ENCODE measurements at places on chromosomes 2 and 18. TPM values are rescaled to one million over a fixed set of nuclear protein-coding genes. Genes with fewer than 3 reads are reported as not detected.

DNA sequence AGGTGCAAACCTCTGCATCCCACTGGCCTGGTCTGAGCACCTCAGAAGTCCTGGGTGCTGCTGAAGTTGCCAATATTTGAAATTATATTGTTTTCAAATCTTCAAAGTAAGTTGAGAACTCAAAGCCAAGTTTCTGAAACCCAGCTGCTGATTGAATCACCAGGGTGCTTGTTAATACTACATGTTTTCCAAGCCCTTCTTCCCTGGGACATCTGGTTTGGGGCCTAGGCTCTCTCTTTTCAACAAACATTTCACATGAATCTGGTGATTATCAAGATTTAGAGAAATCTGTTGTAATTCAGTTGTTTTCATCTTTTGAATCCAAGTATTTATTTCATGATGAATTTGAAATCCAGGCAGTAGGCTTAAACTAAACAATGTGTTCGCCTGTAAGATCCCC, 24.4 kb downstream of the MLPH start:
- no peak for DNase-seq

GRCh38 chr2:169208026-169208425, 138.7 kb downstream of the DHRS9 start:
- no peak for DNase-seq

DNA sequence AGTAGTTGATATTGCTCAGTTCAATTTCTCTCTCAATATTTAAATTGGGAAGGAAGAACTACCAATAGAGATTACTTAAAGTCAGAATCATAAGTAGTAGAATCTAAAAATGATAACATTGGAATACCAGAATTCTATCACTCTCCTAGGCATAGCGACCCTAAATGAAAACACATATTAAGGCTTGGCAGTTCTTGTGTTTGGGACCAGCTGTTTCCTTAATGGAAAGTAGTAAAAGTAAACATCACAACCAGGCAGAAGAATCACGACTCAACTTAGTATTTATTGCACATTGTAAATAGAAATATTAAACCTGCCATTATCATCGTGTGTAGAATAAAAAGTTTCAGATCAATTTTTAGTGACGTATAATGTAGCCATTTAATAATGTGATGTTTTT, 117.5 kb downstream of the SPHKAP start:
- DNase-seq, result no peak

Gene XDH
- 0.17 TPM for total RNA-seq

Gene SP9
- total RNA-seq, result not detected

- DNase-seq, result no peak
Observed at GRCh38 chr2:62014102-62014501, 108.6 kb downstream of the COMMD1 start.

GRCh38 chr2:86295066-86295465, 42.4 kb downstream of the REEP1 start:
- no peak for DNase-seq

- no peak for DNase-seq
Observed at GRCh38 chr2:45028276-45028675, 19.0 kb upstream of the SIX2 start.

Gene UGT1A3
- total RNA-seq, result not detected

- peak; percentile 24 for DNase-seq
Observed at GRCh38 chr2:102258386-102259074, 52.8 kb upstream of the IL1RL1 start.

DNA sequence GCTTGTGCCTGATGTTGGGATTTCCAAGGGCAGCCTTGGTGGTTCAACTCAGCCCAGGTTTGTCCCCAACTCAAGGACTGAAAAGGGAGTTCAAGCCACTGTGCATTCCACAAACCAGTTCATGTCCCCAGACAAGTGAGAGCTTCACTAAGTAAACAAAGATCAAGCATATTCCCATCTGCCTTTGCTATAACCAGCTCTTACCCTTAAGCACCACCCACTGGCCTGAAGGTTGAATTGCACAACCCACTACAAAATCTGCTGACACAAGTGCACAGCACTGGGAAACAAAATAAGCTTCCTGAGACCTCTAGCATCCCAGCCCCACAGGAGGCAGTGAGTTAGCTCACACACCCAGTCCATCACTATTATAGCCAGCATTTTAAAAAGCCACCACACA, 516.7 kb downstream of the NR4A2 start:
- DNase-seq, result no peak

GRCh38 chr2:231113489-231113888, 11.4 kb downstream of the HTR2B start:
- DNase-seq, result no peak

GRCh38 chr2:189285349-189285748, 105.8 kb upstream of the COL5A2 start:
- no peak for DNase-seq

DNA sequence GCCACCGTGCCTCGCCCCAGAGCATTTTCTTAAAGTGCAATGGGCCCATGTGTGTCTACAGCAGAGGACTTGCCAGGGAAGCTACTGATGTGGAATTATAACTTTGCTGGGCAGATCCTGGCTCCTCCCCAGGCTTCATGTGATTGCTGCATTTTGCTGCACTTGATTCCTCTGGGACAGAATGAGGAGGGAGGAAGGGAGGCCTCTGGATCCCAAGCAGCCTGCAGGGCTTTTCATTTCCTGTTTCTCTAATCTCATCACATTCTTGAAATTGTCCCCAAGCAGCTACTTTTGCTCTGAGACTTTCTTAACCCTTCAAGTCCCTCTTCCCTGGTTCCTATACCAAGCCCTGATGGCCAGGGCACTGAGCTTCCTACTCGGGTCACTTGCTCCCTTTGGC, 134.4 kb upstream of the SEC11C start:
- DNase-seq, result no peak

- DNase-seq, result no peak
Observed at GRCh38 chr2:37449761-37450296, 105.4 kb downstream of the QPCT start.

- no peak for DNase-seq
Observed at GRCh38 chr2:118845522-118846441, 1.7 kb downstream of the EN1 start.

- DNase-seq, result no peak
Observed at GRCh38 chr2:147904051-147904450, 59.2 kb downstream of the ACVR2A start.

DNA sequence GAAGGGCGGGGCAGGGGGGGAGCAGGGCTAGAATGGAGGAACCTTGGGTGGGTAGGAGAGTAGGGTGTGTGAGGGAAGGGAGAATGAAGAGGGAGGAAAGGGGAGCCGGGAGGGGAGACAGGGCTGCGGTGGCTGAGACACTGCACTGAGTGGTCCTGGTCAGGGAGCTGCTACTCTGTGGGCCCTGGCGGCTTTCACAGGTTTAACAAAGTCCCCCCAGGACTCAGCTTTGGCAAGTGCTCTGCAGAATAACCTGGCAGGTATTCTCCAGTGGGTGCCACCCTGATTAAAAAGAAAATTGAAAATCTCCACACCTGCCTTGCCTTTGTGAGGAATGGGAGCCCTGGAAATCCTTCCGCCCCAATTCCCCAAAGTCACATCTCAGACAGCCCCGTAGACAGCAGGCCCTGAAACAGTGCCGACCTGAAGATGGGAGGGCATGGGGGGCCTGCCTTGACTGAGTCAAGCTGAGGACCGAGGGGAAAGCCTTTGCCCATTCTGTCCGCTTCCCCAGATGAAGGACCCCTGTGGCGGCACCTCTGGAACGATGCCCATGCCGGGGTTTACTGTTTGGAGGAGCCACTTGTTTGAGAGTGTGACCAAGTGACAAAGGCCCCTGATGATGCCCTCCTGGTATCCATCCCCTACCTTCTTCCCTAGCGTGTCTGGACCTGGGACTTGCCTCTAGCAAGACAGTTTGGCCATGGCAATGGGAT, 43.6 kb upstream of the OTOS start:
- DNase-seq, result no peak

- no peak for DNase-seq
Observed at GRCh38 chr2:224308272-224308911, 93.5 kb downstream of the FAM124B start.

- DNase-seq, result no peak
Observed at GRCh38 chr2:88865801-88866371, 174.4 kb downstream of the RPIA start.

Gene CYP20A1
- 29.3 TPM for total RNA-seq

DNA sequence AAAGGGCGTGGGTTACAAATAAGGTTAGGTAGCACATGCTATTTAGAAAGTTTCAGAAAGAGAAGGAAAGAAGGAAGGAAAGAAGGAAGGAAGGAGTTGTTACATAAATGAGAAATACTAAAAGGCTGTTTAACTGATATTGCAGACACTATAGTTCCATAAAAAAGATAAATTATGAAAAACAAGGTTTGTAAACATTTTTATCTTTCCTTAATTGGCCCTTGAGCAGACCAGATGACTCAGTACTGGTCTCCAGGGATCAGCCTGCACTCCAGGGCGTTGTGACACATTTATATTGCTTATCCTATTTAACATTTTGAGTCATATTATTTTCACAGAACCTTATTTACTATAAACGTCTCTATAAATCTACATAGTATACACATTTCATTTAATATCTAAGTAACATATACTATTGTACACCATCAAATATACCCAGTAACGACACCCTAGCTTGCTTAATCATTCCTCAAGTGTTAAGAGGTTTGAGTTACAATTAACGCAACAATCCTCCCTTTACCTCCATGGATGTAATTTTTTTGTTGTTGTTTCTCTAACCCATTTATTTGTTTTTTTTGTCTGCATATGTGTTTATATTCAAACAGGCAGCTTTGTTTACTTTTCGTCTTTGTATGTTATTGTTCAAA, 2.8 kb upstream of the RAB31 start:
- DNase-seq, result no peak

- peak; percentile 29 for DNase-seq
Observed at GRCh38 chr2:84919885-84920580, 14.6 kb downstream of the TMSB10 start.

DNA sequence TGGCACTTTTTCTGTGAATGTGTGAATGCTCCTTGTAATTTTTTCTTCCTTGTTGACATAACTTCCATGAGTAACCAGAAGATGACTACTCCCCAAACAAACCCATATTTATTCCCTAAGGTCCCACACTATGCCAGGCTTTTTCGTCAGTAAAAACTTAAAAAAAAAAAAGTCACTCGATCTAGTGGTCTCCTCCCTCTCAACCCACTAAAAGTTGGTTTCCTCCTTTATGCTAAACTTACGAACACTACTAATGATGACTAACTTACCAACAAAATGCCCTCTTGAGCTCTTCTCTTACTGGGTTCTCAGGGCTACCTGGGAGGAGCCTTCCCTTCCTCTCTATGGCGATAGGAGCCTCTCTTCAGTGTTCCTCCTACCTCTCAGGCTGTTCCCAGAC, 18.2 kb downstream of the ACVR1 start:
- DNase-seq, result no peak

DNA sequence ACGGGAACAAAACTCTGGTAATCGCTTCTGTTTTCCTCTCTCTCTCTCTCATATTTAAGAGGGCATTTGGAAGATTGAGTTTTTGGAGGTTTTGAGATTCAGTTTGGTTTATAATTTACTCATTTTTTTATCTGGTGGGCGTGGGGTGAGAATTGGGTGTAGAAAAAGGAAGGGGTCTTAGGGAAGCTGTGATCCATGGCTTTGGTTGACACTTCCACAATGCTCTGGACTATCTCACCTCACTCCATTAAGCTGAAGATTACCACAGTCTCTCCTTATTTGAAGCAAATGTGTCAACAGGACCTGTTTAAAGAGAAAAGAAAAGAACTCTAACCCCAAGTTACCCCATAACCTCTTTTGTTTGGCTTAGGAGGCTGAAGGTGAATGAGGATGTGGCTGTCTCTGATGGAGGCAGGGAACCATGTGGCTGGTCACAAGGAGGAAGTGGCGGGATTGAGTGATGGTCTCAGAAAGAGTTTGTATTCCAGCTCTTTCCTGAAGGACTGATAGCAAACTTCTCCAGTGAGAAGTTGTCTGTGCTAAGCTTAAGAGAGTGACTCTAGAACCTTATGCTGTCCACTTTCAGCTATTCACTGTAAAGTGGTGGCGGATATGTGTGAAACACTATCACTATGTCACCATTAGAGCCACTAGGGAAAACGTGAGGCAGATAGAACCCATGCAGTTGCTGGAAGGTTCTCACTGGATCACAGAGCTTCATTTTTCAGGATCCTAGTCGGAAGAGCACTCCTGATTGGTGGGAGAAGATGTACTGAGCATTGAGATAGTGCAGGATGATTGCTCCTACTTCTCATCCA, 934 bp downstream of the ZNF804A start:
- no peak for DNase-seq

Gene CXCR1
- 0.99 TPM for total RNA-seq

Gene GNLY
- total RNA-seq, result 72.9 TPM

DNA sequence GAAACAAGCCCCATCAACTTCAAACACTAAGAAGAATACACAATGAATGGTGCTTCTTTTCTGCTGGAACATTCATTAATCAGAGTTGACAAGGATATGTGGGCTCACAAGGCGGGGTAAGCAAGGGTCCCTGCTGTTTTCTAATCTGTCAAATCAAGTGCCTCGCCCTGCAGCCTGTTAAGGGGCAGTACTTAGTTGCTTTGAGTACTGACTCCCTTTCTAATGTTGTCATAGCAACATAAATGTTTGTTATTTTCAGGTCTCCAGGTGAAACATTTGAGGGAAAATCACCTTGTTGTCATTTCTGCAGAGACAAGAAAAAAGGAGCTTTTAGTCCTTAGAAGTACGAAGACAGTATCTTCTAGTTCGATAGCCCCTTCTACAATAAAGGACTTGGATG, 284.7 kb upstream of the PKDCC start:
- DNase-seq, result no peak

DNA sequence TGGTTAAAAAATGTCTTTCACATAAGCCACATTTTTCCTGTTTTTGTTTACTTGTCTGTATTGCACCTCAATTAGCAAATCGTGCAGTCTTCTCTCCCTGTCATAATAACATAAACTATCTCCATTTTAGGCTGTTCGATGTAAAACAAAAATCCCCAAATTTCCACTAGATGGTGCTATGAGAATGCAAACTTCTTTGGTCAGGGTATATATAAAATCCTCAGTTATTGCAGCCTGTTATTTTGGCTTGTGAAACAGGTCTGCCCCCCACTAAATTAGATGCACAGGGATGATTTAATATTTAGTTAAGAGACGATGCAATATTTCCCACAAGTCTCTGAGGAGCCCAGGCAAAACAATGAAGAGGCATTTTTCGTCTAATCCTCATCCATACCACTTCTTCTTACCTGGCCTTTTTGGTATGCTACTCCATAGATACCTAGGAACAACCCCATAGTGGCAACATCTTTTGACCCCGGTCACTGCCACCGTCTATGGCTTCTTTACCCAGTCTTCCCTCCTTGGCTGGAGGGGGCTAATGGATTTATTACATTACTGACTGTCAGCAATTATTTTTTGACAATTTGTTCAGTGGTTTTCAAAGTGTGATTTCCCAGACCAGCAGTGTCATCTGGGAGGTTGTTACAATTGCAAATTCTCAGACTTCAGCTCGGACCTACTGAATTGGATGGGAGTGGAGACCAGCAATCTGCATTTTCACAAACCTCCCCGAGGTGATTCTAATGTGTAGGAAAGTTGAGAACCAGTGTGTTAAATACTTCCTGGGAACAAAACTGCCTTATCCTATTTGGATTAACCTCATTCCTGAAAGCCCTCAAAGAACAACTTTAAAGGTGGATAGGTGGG, 117.4 kb upstream of the CWC22 start:
- no peak for DNase-seq
